NCI-H2171 (cell line): ENCODE measurements at places on chromosomes 3 and 15.

DNA sequence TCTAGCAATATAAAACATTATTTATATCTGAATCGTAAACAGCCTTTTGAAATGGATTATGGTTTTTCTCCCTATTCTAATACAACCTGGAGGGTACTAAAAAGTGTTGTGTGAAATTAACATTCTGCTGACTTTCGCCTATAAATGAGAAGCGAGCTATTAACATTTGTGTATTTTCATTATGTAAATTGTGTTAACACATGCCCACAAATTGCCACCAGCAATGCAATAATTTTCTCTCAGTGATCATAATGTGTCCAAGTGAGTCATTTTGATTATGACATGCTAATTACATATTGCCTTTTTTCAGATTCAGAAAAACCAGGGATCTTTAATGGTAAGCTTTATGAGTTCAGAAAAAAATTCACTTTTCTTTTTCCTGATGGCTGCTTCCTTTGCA lies 77.4 kb upstream of the SKOR1 start:
- no peak for DNase-seq

DNA sequence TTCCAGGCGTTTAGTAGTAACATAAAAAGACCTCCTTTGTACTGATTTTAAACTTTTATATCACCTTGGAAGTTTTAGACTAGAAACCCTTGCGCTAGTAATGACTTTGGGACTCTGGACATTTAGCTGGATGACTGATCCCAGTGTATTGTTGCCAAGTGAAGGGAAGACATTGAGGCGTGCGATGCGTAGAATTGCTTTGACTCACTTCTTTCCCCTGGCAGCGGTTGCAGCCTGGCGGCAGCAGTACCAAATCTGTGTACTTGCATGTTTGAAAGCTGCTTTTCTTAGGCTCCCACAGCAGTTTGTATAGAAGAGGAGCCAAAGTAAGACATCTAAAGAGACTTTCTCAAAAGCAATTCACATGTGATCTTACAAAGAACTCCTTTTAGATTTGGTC lies 151.6 kb downstream of the BBX start:
- DNase-seq = no peak

DNA sequence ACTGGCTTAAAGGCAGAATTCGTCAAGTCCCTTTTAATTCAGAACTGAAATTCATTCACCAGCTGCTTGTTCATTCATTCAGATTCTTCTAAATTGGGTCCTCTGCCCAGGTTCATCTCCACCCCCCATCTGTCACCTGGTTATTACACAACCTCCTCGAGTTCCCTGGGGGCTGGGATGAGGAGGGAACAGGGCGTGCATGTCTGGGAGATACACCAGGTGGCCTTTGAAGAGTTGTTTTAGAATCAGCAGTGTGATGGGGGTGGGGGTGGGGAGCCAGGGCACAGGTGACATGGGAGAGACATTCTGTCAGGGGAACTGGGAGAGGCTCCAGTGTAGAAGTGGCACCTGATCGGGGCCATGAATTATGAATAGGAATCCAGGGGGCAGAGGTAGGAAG lies 8.2 kb downstream of the SNX33 start:
- DNase-seq = peak; percentile 98

GRCh38 chr15:70466895-70467529 lies 296.3 kb downstream of the UACA start:
- DNase-seq = peak; percentile 29

- peak; percentile 29 for DNase-seq
Observed at GRCh38 chr15:42549032-42549491, 424 bp downstream of the HAUS2 start.

GRCh38 chr15:54519577-54519976 lies 541.3 kb downstream of the UNC13C start:
- DNase-seq = no peak

DNA sequence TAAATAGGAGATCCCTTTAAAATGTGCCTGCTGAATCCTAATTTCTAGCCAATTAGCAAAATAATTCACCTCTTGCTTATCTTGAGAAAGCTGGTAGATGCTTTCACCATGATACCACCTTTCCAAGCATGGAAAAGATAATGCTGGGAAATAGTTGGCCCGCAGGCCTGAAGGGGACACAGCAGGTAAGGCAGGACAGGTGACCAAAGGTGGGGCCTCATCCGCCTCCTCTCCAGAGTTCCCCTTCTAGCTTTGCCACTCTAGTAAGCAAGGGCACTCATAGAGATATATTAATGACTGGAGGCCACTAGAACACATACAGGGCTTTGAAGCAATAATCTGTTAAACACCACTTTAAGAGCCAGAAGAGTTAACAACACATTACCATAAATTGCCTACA lies 45.5 kb downstream of the SATB1 start:
- no peak for DNase-seq

- no peak for DNase-seq
Observed at GRCh38 chr3:100900671-100901335, 92.4 kb downstream of the ABI3BP start.

- DNase-seq = no peak
Observed at GRCh38 chr3:86969500-86970189, 21.3 kb downstream of the VGLL3 start.

DNA sequence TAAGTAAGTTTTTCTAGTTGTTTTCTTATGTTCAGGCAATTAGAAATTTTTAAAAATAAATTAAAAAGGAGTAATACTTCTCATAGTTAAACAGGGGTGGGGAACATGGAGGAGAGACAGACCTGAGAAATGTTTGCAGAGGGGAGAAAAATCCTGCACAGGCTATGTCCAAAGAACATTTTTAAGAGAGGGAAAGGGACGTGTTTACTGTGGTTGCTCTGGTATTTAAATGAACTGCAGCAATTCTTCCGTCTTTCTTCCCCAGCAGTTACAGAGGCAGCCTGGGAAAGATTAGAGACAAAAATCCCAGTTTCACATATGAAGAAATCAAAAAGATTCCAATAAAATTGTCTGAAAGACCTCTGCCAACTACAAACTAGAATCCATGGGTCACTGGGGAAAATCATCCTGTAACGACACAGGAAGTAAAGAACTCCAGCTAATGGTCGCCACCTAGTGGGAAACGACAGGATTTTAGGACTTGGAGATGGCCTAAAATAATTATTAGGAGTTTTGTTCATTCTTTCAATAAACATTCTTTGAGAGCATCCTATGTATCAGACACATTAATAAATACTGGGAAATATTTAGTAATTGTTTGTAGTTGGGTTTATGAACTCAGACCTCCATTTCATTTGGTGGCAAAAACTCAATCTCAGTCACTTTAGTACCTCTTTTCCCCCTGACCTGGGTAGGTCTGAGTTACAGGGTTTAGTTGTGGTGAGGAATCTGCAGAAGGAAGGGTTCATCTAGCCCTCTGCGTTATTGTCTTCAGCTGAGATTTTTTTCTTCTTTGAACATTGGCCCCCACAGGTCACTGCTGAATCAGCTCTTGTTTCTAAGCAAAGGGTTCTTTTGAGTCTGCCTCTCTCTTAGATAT lies 69.9 kb upstream of the GOLIM4 start:
- peak; percentile 37 for DNase-seq

DNA sequence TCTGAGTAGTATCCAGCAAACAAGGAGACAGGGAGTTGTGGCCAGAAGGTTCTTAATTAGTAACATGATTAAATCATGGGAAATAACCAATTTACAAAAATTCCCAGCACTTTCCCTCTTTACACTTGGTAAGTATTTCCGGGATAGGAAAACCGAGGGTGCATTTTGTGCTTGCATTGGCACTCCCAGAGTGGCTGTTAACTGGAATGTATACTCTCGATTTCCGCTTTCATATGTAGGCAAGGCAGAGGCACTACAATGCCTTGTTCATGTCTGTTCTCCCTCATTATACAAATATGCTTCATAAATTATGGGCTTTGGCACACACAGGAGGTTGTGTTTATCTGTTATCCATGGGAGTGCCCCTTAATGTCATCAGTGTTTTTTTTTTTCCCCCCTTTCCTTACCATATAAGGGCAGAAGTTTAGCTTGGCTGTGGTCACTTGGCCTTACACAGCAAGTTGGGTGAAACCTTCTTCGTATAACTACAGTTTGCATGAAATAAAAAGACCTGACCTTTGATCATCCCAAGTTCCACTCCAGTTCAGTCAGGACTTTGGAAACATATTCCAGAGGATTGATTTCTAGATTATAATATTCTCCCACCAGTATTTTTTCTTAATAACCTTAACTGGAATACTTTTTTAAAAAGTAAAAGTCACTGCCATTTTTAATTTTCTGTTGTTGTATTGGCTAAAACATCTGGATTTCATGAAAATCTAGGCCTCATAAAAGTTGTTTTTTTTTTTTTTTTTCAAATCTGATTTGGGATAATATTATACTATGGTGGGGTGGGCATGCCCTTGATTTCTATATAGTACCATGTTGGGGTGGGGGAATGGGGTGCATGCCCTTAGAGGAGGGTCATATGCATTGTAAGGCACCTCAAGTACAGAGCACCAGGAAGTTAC lies 8.9 kb downstream of the TPM1 start:
- no peak for DNase-seq

DNA sequence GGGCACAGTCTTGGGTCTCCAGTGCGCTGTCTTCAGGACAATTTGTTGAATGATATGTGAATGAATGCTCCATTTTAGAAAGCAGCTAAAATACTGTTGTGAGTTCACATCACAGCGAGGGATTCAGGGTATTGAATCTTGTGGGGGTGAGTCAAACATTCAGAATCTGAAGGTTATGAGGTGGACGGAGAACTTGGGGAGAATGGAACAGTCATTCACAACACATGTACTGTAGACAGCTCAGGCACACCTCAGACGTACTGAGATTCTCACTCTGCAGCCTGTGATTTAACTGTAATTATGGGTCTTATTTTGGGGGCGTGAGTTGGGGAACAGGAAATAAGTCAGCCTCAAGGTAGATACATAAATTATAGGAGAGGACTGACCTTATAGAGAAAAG lies 13.9 kb downstream of the CRYBG3 start:
- no peak for DNase-seq

DNA sequence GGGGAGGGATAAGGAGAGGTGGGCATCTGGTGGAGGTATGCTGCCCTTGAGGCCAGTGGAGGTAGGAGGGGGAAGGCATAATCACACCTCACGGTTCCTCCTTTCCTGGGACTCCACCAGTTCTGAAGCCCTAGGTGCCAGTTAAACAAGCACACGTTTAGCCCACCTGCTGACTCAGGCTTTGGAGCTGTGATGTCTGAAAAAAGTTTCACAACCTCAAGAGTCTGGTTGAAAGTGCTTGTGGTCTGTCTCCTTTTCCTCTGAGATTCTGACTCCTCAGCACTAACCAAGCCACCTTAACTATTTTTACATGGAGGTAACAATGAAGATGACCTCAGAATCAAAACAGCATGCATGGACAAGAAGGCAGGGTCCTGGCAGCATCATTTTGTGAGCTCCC lies 23.0 kb downstream of the HPS3 start:
- DNase-seq = no peak

DNA sequence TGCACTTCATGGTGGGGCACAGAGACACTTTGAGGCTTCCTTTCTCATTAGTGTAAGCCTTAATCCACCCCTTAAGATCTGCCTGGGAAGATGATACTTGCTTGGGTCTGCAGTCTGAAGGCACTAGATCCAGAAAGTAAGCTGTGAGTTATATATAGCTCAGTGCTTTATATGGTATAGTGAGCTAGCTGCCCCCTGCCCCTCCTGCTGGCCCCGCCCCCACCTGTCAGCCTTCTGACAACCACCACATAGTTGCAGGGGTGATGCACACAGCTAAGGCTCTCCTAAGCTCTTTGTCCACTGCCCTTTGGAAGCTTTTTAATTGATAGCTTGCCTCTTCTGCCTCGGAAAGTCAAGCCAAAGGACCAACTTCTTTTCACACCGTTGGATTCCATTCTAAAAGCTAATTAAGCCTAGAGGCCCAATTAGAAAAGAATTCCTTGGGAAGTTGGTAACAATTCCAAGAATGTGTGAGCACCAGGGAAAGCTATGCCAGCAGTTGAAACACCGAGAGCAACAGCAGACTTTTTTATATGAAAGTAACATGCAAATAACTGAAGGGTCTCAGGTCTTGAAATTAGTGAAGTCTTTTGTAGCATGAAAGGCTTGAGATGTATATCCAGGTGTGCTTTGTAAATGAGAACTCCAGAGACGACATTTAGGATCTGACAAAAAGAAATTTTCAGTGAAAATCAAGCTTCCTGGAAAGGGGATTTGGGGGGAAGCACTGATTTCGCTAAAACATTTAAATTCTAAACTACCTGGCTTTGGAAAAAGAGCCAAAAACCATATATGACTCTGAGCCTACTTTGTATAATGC lies 2.3 kb downstream of the TPM1 start:
- DNase-seq = no peak

- no peak for DNase-seq
Observed at GRCh38 chr3:17579289-17580031, 163.0 kb downstream of the TBC1D5 start.

DNA sequence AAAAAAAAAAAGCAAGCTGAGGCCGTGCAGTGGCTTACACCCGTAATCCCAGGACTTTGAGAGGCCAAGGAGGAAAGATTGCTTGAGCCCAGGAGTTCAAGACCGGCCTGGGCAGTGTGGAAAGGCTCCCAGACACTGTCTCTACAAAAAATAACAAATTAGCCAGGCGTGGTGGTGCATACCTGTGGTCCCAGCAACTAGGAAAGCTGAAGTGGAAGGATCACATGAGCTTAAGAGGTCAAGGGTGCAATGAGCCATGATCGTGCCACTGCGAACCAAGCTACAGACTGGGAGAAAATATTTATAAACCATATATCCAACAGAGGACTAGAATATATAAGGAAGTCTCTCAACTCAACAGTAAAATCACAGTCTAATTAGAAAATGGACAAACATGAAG lies 10.0 kb downstream of the KLHDC8B start:
- no peak for DNase-seq
